Tibial nerve (tissue), 4 donors: ENCODE measurements at places on chromosomes 3 and 15. TPM values are rescaled to one million over a fixed set of nuclear protein-coding genes. Genes with fewer than 3 reads are reported as not detected.
A peak's percentile ranks its signal among the peaks of the same experiment; 100 is the strongest.

SI gene
- not detected for total RNA-seq

GP9 gene
- not detected for total RNA-seq

CHRNA7 gene
- 6.3 TPM for total RNA-seq

DNA sequence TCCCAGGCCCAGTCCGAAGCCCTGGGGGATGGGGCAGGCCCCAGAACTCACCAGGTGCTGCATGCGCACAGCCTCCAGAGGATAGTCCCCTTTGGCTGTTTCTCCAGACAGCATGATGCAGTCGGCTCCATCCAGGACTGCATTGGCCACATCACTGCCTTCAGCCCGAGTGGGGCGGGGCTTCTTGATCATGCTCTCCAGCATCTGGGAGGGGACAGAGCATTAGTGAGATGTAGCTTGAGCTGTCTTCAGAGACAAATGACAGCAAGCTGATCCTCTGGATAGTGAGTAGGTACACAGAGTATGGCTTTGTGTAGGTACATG lies 9.1 kb upstream of the GRAMD2A start:
- no peak for DNase-seq
- H3K4me1 ChIP-seq, result no peaks in the 10 kb centered on the region
- no peak overlapping the region for H3K4me3 ChIP-seq
- H3K36me3 ChIP-seq, result peaks cover 10% of the 10 kb centered on the region
- H3K27me3 ChIP-seq, result no peaks in the 10 kb centered on the region

DNA sequence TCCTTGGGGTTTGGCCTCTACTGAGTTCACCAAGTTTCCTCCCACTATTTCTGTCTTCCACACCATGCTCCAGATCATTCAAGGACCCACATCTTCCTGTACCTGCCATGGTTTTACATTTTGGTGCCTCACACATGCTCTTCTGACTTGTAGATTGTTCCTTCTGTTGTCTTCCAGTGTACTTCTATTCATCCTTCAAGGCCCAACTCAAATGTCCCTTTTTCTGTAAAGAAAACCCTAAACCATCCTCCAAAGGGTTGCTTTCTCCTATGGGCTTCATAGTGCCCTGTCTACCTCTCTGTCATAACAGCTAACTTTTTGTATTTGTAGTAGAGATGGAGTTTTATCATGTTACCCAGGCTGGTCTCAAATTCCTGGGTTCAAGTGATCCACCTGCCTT lies 20.1 kb upstream of the TSEN2 start:
- no peaks in the 10 kb centered on the region for H3K4me1 ChIP-seq
- H3K27ac ChIP-seq, result no peak overlapping the region
- no peak overlapping the region for H3K4me3 ChIP-seq
- H3K27me3 ChIP-seq, result no peaks in the 10 kb centered on the region
- H3K36me3 ChIP-seq, result no peaks in the 10 kb centered on the region

DNA sequence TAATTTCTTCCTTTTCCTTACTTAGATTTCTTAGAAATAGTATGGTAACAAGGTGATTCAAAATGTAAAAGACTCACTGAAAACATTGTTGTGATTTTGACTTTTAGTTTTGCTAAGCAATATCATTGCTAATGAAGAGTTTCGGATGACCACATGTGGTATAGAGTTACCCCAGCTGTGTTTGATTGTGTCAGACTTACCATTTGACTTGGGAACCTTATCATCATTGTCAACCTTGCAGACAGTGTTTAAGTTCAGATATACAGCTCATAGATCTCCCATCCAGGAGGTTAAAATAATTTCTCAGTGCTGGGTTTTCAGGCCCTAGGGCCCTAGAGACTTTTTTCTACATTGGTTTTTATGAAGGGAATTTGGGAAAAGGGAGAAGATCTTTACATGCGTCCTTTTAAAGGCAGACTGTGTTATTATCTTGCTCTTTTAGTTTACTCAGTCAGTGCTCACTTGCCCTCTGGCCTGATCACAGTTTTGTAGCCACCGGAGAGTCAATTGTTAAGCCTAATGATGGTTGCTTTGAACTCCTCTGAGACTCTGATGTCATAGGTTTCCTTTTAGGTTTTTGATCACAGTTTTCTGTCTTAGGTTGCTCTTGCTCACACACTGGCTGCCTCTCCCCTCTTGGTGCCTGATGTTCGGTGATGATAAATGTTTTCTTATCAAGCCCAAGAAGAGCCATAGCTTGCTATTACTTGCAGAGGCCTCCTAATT lies 133.5 kb upstream of the ZPLD1 start:
- H3K27ac ChIP-seq, result no peak overlapping the region
- H3K4me1 ChIP-seq, result no peaks in the 10 kb centered on the region
- no peaks in the 10 kb centered on the region for H3K36me3 ChIP-seq
- H3K4me3 ChIP-seq, result no peak overlapping the region

PPARG gene
- total RNA-seq, result 64.2 TPM

DNA sequence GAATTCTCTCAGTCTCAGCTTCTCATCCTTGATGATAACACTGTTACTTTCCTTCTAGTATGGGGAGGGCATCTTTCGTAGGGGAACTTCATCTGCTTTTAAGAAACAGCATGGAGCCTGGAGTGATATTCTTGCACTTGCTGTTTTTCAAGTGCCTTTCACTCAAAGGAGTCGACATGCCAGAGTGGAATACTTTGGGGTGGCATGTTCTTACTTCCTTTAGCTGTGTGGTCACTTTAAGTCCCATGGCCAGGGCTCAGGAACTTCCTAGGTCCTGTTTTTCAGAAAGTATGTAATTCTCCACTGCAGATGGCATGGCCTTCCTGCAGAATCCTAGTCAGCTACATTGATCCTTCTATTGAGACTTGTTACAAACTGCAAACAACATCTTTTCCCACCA lies 28.1 kb upstream of the CDCP1 start:
- no peak for DNase-seq
- no peaks in the 10 kb centered on the region for H3K36me3 ChIP-seq
- H3K4me1 ChIP-seq, result no peaks in the 10 kb centered on the region
- no peak overlapping the region for H3K27ac ChIP-seq
- no peaks in the 10 kb centered on the region for H3K27me3 ChIP-seq
- H3K4me3 ChIP-seq, result no peak overlapping the region

GRCh38 chr3:151350656-151351055 lies 21.3 kb upstream of the P2RY13 start:
- no peak overlapping the region for H3K4me3 ChIP-seq
- no peaks in the 10 kb centered on the region for H3K27me3 ChIP-seq
- no peak for DNase-seq
- H3K27ac ChIP-seq, result no peak overlapping the region
- peaks cover 24% of the 10 kb centered on the region for H3K4me1 ChIP-seq
- H3K36me3 ChIP-seq, result no peaks in the 10 kb centered on the region

- H3K36me3 ChIP-seq, result no peaks in the 10 kb centered on the region
- no peaks in the 10 kb centered on the region for H3K27me3 ChIP-seq
These were observed 69.8 kb downstream of the CHRNA7 start for GRCh38 chr15:32099956-32100684.

DNA sequence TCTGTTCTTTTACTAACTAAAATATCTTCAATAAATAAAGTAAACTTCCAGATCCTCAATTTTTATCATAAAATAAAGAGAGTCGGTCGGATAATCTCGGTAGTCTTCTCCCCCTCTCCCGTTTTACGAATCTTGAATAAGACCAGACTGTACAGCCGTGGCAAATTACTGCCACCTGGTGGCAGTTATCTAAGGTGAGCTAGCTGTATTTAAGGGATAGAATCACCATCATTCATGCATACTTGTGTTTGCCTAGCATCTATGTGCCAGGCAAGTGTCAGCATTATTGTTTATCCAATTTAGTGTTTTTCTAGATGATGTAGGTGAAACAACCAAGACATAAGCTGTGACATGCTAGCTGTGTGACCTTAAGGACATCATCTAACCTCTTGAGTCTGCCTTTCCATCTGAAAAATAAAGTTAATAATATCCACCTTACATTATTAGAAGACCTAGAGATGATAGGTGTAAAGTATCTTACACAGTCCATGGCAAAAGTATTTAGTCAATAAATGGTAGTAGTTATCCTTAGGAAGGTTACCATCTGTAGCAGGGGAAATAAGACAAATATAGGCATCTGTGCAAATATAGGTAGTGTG lies 21.3 kb downstream of the DUT start:
- no peaks in the 10 kb centered on the region for H3K27me3 ChIP-seq
- H3K4me1 ChIP-seq, result peaks cover 32% of the 10 kb centered on the region
- DNase-seq, result no peak
- H3K36me3 ChIP-seq, result no peaks in the 10 kb centered on the region

- no peaks in the 10 kb centered on the region for H3K4me1 ChIP-seq
- H3K27me3 ChIP-seq, result no peaks in the 10 kb centered on the region
- peak overlapping the region; percentile 1 for H3K4me3 ChIP-seq
These were observed 24.7 kb downstream of the GPR15 start for GRCh38 chr3:98556164-98557130.

MESP1 gene
- total RNA-seq, result 10.5 TPM

DNA sequence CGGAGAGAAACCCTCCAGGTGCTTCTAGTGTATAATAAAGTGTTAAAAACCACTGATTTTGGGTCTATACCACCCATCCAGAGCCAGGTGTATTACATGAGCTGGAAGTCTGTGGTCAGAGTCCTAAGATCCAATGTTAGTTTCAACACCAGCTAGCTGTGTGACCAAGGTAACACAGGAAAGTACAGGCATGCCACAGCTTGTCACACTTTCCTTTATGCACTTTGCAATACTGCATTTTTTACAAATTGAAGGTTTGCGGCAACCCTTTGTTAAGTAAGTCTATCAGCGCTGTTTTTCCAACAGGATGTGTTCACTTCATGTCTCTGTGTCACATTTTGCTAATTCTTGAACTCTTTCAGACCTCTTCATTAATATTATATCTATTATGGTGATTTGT lies 201.3 kb upstream of the PRICKLE2 start:
- H3K27ac ChIP-seq, result no peak overlapping the region
- no peaks in the 10 kb centered on the region for H3K27me3 ChIP-seq
- DNase-seq, result no peak
- H3K36me3 ChIP-seq, result no peaks in the 10 kb centered on the region

GRCh38 chr3:10178892-10179291 lies 14.2 kb downstream of the IRAK2 start:
- peaks cover 6% of the 10 kb centered on the region for H3K4me1 ChIP-seq
- H3K27ac ChIP-seq, result no peak overlapping the region
- H3K36me3 ChIP-seq, result no peaks in the 10 kb centered on the region
- no peak overlapping the region for H3K4me3 ChIP-seq
- no peaks in the 10 kb centered on the region for H3K27me3 ChIP-seq
- DNase-seq, result no peak
